ENCODE measurements at places on chromosomes 12 and 14.
A peak's percentile ranks its signal among the peaks of the same experiment; 100 is the strongest.

DNA sequence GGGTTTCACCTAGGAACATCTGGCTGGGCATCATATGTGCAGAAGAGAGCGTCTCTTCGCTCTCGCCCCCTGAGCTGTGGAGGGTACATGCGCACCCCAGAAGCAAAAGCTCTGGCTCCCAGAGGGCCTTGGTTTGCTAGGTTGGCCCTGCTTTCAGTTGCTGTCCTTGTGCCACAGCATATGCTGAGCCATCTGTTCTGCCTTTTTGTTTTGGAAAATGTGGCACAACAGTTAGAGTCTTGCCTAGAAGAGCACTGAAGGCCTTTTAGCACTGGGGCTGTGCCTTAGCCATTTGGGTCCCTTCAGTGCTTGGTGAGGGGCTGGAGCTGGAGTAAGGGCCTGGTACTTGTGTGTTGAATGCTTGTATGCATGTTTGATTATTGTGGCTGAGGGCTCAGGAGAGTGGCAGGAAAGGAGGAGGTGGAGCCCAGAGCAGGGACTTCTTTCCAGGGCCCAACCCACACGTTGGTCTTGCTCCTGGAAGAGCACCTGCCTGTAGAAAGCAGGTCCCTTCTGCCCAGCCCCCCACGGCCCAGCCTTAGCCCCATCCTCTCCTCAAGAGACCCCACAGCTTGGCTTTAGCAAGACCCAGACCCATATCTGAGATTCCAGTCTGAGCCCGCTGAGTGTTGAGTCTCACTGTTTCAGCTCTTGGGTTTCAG, 113.7 kb downstream of the SLC25A47 start:
- H3K27me3 ChIP-seq: no peaks in the 10 kb centered on the region
- no peaks in the 10 kb centered on the region for H3K36me3 ChIP-seq
- no peak overlapping the region for H3K27ac ChIP-seq
- H3K4me1 ChIP-seq: peaks cover 26% of the 10 kb centered on the region
- no peak overlapping the region for H3K4me3 ChIP-seq

DNA sequence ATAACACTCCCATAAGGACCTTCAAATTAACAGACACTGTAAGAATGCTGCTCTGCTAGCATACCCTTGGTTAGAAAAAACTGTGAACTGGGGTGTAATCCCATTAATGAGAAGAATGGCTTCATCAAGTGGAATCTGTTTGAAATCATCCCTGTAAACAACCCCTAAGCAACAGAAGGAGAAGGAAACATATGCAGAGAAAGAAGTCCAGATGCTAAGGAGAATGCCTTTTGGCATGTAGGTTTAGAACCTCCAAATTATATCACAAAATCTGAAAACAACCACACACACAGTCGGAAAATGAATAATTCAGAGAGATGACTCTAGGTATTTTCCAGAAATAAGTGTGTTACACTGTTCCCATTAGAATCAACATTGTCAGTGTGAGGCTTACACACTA, 140.2 kb downstream of the NUAK1 start:
- peaks cover 14% of the 10 kb centered on the region for H3K27me3 ChIP-seq
- no peak overlapping the region for H3K27ac ChIP-seq
- H3K4me1 ChIP-seq: no peaks in the 10 kb centered on the region
- no peak for DNase-seq

GRCh38 chr12:82694970-82695369, 8.3 kb downstream of the TMTC2 start:
- DNase-seq: no peak
- H3K27ac ChIP-seq: no peak overlapping the region
- H3K4me1 ChIP-seq: peaks cover 4% of the 10 kb centered on the region

- H3K27me3 ChIP-seq: no peaks in the 10 kb centered on the region
- H3K36me3 ChIP-seq: no peaks in the 10 kb centered on the region
- H3K4me3 ChIP-seq: no peak overlapping the region
- H3K4me1 ChIP-seq: no peaks in the 10 kb centered on the region
- peak; percentile 87 for DNase-seq
These were observed 26.9 kb downstream of the ZFC3H1 start for GRCh38 chr12:71636704-71637115.

DNA sequence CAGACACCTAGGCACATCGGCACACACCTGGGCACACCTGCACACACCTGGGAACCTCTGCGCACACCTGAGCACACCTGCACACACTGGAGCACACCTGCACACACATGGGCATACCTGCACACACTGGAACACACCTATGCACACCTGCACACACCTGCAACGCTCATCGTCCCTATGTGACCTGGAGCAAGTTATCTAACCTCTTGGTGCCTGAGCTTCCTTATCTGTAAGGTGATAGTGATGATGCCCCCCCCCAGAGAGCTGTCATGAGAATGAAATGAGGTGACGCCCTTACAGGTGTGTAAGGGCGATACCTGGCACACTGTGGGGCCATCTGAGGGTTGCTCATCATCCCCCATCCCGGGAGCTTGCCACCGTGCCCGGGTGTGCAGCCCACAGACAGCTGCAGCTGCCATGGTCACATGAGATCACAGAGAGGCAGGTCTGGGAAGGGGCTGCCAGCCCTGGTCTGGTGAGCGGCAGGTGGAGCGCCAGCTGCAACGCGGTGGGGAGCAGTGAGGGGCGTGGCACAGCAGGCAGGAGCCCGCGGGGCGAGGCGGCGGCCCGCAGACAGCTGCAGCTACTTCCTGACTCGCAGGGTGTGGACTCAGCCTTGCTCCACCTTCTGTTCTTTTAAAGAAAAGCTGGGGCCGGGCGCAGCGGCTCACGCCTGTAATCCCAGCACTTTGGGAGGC, 59.9 kb upstream of the FBRSL1 start:
- peak; percentile 82 for DNase-seq
- H3K27me3 ChIP-seq: peaks cover 8% of the 10 kb centered on the region

Data from hepatocyte (in vitro differentiated cells).